ENCODE measurements at places on chromosomes 4 and X.

GRCh38 chr4:76718831-76719230 is 179.1 kb downstream of the SOWAHB start:
- DNase-seq: peak; percentile 15

GRCh38 chr4:988726-989721 is 2.2 kb downstream of the IDUA start:
- no peak for DNase-seq

DNA sequence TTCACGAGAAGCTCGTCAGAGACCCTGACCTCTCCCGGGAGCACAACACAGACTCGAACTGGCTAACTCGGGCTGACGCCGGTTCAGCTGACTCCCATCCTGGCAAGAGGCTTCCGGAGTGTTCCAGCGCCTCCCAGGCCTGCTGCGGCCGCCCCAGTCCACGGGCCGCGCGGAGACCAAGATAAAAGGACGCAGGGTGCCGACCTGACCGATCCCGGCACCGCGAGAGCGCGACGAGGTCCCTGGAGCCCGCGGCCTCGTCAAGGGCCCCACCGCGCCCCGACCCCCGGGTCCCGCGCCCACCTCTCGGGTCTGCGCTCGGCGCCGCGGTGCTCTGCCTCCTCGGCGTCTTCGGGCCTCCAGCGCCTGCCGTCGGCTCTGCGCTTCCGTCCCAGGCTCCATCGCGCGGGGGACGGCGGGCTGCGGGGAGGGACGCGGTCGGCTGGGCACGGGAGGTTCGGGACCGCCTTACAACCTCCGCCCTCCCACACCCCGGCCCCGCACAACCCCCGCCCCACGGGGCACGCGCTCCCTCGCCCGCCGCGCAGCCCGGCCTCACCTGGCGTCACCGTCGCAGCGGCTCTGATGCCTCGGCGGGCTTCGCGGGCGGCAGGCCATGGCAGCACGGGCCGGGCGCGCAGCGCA is 426 bp downstream of the SLBP start:
- DNase-seq: peak; percentile 68

DNA sequence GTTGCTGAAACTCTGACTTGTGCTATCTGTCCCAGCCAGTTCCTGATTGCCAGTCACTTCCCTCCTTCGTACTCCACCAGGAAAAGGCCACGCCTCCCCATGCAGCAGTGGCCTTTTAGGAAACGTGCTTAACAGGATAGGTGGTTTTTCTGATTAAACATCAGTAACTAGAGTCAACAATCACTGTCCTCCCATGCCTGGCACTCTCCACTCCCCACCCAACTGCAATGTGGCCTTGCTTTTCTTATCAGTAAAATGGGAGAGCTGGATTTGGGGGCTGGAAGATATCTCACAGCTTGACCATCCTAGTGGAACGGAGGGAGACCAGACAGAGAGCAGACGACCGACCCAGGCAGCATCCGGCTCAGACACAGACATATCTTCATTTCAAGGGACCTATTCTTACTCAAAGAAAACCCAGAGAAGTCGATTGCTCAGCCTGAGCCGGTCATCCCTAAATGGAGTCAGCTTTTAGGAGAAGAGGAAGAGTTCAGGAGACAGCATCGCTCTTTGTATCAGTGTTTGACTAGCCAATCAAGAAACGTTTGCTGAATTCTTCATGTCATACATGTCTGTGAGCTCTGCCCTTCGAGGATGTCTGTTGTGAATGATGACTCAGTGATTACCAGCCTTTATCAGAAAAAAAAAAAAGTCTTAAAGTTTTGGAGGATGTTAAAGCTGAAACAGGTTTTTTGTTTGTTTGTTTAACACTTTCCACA is 12.7 kb upstream of the UBA6 start:
- no peak for DNase-seq

GRCh38 chr4:152591876-152592275 is 56.0 kb upstream of the FBXW7 start:
- DNase-seq: no peak
